Large intestine (tissue), 12 donors: ENCODE measurements at places on chromosomes 5 and 9. TPM values are rescaled to one million over a fixed set of nuclear protein-coding genes. Genes with fewer than 3 reads are reported as not detected.

- no peak for DNase-seq
These were observed 63.7 kb upstream of the RICTOR start for GRCh38 chr5:39137819-39138451.

GRCh38 chr5:93126634-93127033 lies 454.4 kb downstream of the NR2F1-AS1 start:
- no peak for DNase-seq

GRCh38 chr9:129175515-129175824 lies 2.6 kb downstream of the IER5L start:
- DNase-seq = no peak

DNA sequence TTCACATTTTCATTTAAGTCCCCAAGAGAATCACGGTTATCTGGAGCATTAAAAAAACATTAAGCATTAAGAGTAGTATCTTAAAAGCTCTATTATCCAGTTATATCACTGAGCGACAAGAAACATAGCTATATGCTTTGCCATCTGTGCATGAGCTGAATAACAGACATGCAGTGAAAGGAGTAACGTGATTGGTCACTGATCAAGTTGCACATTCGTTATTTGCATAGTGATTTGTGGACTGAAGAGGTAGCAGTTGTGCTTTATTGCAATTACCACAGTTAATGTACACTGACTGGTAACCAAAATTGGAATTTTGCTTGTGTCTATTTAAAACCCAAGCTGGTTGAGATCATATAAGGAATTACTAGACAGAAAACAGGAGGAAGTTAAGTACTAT lies 107.4 kb downstream of the MCTP1 start:
- DNase-seq = no peak

DNA sequence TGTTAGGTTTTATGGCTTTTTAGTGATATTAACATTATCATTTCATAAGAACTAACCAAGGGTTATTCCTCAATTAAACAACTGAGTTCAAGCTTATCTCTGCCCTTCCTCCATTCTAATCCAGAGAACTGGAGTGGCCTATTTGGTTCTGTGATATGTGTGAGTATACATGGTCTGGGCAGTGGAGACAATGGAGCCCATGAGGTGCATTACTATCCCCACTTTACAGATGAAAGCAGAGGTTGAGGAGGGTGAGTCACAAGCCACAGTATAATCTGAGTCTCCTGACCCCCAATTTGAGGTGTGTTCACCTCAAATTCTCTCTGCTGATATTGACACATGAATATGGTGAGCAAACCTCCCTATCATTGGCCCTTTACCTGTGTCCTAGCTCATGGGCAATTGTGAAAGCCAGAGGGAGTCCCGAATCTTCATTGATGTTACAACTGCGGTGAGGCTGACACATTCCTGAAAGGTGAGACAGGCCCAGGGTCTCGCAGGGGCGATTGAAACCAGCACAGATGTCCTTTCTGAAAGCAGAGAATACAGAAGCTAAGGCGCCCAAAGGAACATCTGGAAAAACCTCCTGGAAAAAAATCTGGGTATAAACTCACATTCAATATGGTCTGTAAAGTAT lies 217.2 kb downstream of the TARS1 start:
- DNase-seq = no peak

NTRK2 gene
- 1.2 TPM for polyA plus RNA-seq

DNA sequence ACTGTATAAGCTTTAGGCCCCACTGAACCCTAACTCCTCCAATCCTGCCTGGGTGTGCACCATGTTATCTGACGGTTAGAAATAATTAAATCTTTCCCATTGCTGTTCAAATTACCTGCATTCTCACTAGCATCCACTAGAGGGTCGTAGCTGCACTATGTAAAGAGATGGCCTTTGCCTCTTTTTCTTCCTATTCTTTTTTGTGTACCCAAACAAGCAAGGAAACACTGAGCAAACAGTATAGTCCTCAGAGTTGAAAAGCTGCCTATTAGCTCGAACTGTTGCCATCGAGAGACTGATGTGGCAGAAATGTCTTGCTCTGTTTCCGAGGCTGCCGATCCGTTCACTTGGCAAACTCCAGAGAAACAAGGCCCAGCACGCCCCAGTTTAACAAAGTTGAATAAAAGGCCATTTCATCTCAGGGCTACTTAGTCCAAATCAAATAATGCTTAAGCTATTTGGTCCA lies 163.8 kb upstream of the TRPM3 start:
- peak; percentile 45 for DNase-seq

LCN1 gene
- polyA plus RNA-seq = 0.09 TPM

ARHGAP26 gene
- polyA plus RNA-seq = 31.8 TPM
